ENCODE measurements at places on chromosomes 12 and 14.

- peak; percentile 2 for DNase-seq
Measured at GRCh38 chr12:45050751-45051571, at the start of gene DBX2. TSS of gene DBX2 (minus strand) at chr12:45051099. CDS start at chr12:45050927, 172 bp downstream.

DNA sequence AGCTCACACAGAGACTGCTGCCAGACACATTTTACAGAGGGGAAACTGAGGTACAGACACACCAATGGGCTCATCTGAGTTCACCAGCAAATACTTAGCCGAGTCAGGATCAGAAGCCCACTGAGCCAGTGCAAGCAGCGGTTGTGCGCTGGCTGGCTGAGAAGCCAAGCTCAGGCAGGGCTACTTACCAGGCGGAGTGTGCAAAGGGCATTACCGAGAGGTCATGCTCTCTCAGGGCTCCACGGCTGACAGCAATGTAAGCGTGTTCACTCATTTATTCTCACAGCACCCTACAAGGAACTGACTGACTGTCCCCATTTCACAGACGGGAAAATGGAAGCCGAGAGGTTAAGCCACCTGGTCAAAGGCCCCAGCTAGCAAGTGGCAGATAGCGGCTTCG is 63.7 kb downstream of the RFLNA start:
- no peak for DNase-seq

- DNase-seq, result no peak
Measured at GRCh38 chr12:109875572-109876131, 4.7 kb downstream of the GLTP start.

- DNase-seq, result no peak
Measured at GRCh38 chr14:22390195-22390594, 198.8 kb downstream of the DAD1 start.

DNA sequence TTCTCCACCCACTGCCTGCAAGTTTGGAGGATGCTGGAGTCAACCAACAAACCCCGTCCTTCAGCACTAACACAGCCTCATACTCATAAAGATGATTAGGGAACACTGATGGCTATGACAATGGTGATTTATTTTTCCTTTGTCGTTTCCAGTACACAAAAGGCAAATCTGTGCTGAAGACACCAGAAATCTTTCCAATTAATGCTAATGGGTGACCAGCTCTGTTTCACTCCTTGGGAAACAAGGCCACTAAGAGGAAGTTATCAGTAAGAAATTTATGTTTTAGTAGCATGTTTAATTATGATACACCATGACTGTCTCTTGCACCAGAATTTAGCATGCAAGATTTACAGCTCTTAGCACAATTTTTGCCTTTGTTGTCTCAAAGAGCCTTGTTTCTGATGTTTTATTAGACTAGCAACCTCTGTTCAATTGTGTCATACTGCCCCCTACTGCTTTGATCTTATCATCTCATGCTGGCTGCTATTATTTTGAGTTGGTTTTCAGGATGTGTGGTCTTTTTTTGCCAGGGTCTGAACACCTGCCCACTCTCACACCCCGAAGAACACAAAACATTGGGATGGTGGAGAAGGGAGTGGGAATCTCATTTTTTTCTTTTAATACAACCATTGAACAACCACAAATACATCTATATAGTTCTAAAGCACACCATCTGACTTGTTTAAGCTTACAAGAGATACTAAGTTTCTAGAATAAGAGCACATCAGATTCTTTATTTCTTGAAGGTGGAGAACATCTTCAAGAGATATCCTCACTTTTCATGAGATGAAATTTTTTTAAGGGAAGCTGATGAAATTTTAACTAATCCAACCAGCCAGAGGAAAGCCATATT is 160.9 kb downstream of the SPTSSA start:
- peak; percentile 40 for DNase-seq

DNA sequence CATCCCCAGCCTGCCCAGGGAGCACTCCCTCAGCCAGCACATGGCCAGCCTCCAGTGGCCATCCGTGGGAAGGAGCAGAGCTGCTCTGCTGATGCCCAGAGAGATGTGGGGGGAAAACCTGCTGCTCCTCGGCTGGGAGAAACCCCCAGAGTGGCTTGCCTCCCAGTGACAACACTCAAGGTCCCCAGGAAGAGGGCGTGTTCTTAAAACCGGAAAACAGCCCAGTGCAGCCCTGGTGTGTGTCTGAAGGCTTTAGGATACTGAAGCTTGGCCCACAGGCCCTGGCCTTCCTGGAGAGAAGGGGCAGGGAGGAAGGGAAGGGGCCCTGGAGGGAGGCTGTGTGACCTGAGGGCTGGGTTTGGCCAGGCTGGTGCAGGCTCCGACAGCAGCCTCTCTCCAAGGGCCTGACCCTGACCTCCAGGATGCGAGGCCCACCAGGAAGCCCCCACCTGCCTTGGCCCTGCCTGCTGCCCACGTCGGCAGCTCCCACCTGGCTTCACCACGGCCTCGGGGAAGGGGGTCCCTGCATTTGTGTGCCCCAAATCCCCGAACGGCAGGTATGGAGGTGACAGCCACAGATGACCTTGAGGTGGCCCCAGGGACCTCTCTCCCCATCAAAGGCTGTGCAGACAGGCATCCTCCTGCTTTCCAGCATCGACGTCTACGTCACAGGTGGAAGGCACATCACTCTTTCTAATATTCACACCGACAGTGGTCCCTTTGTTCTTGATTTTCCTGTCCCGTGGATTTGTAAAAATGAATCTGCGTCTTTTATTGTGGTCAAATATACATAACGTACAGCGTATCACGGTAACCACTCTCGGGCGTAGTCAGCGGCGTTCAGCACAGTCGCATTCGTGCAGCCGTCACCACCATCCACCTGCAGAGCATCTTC is 190.0 kb upstream of the C14orf180 start:
- DNase-seq, result no peak

DNA sequence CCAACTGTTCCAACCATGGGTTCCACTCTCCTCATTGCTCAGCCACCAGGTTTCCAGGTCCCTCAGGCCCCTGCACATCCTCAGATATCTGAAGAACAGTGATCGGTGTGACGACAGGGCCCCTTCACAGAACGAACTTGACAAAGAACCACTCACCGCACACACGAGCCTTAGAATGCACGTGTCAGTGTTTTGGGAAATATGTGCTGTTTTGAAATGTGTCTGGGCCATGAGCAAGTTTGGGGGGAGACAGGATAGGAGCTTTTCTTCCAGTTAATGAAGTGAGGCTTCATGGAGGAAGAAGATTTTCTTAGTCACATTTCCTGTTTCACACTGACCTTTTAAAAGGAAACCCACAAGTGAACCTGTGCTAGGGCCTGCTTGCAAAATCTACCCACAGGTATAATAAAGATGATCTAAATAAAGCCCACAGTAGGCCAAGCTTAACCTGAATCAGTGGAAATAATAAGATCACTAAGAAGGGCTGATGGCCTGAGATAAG is 58.6 kb downstream of the ZFP36L1 start:
- no peak for DNase-seq

DNA sequence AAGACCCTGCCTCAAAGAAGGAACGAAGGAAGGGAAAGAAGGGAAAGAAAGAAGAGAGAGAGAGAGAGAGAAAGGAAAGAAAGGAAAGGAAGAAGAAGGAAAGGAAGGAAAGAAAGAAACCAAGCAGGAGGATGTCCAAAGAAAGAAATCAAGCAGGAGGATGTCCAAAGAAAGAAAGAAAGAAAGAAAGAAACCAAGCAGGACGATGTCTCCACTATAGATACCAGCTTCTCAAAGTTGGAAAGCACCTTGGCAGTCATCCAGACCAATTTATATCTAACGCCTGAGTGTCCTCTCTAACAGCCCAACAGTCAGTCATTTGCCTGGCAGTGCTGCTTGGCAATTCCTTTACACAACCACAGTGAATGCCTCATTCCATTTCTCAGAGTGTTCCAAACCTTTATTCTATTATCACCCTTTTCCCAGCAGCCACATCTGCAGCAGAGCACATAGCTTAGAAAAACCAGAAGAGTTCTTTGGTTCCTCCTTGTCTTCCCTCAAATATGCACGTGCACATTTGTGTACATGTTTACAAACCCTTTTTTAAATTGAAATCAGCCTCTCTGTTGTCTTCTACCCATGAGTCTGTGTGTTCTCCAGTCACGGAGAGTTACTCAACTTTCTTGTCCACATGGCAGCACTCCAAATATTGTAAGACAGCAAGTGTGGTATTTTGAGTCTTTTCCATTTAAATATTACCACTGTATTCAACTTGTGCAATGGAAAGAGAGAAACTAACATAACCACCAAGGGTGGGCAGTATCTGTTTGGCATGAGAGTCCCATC is 138.4 kb downstream of the STXBP6 start:
- DNase-seq, result peak; percentile 60

DNA sequence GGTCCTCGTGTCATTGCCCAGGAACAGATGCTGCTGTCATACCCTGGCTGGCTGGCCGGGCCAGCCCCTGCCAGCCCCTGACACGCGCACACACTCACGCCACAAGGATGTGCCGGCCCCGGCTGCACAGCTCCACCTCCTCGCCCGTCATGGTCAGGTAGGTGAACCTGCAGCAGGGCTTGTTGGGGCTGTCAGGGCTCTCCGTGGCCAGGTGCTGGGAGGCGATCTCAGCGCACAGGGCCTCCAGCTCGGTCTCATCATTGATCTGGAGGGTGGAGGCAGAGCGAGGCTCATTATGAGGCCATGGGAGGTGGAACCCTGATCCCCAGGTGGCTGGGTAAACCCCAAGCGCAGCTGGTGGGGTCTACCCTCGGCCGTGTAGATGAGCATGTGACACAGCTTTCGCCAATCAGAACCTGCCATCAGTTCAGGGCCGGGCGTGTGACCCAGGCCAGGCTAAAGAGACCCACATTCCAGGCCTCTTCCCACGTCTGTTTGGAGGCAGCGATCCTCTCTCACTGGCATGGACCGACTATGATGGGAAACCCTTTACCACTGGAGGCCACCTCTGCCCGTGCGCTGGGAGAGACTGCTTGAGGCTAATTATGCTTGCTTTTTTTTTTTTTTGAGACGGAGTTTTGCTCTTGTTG is 38.8 kb downstream of the TRAFD1 start:
- no peak for DNase-seq

DNA sequence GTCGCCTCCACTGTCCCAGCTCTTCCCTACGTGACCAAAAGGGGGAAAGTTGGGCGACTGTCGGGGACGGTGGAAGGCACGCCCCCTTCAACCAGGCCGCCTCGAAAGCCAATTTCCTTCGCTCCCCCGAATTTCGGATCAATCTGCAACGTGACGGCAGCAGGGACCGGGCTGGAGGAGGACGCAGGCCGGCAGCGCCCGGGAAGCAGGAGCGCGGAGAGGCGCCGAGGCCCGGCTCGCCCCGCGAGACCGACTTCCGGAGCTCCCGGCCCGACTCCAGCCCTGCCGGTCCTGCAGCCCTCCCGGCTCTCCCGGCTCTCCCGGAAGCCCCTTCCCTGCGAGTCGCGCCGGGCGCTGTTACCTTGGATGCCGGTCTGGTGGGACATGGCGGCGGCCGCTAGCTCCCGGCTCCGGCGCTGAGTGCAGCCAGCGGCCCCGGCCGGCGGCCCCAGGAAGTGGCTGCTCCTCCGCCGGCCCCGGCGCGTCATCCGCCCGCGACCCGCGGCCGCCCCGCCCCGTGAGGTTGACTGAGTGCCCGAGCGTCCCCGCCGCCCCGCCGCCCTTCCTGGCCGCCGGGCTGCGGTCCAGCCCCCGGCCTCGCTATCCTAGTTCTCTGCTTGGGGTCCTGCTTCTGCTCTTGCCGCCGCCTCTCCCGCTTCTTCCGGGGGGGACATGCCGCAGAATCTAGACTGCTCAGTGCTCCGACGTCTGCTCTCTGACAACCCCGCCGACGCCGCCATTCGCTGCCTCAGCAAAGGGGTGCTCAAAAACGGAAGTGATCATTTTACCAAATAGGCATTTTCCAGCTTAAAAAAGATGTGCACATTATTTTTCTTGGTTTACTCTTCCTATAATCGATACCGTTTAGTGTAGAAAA is at the start of gene TWF1:
TSS of gene TWF1 (minus strand) at position 458 of the 877 bp plus-strand sequence. CDS start at position 386, 72 bp downstream.
- DNase-seq, result peak; percentile 86

- DNase-seq, result peak; percentile 91
Measured at GRCh38 chr12:96258104-96258961, 64.2 kb downstream of the ELK3 start.

DNA sequence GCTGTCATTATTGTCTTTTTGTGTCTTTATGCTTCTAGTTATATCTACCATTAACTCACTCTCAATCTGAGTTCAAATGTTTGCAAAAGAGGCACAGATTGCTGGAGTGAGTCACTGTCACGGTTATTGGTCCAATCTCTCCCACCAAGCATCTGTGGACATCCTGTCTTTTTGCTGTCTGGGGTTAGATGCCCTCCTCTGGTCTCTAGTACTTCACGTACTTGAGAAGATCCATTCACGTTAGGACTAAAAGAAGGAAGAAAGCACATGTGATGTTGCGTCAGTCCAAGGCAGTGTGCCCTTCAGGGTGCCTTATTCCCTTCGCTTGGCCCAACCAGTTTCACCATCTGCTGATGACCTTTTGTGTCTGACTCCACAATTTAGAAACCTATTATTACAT is 72.3 kb upstream of the STXBP6 start:
- no peak for DNase-seq

DNA sequence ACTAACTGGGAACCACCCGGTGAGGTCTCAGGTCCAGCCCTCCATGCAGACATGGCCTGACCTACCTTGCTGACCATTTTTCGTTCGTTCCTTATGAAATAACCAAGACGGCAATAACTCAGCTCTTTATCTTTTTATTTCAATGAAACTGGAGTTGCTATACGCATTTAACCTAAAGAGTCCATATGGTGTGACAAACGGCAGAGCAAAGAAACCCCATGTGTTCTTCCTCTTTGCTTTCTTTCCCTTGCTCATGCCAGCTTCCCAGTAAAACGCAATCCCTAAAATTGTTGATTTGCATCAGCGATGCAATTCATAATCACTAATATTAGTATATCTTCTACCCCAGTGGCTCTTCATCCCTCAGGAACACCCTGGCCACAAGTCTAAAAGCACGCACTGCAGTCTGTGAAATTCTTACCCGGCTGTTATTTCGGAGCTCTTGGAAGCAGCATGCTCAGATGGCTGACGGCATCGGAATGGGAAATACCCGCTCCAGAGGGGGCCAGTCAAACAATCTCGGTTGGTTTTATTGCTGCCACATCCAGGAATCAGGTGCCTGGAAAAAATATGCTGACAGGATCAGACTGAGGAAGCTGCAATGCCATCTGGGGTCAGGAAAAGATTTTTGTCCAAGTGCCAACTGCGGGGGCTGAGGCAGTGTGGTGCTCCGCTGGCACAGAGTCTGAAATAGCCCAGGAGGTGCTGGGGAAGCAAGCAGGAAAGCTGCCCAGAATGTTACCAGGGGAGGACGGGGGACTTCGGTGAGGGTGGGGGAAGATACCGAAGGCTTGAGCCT is 28.2 kb upstream of the KCNA1 start:
- DNase-seq, result no peak
